ENCODE measurements at places on chromosomes 2 and 18.

DNA sequence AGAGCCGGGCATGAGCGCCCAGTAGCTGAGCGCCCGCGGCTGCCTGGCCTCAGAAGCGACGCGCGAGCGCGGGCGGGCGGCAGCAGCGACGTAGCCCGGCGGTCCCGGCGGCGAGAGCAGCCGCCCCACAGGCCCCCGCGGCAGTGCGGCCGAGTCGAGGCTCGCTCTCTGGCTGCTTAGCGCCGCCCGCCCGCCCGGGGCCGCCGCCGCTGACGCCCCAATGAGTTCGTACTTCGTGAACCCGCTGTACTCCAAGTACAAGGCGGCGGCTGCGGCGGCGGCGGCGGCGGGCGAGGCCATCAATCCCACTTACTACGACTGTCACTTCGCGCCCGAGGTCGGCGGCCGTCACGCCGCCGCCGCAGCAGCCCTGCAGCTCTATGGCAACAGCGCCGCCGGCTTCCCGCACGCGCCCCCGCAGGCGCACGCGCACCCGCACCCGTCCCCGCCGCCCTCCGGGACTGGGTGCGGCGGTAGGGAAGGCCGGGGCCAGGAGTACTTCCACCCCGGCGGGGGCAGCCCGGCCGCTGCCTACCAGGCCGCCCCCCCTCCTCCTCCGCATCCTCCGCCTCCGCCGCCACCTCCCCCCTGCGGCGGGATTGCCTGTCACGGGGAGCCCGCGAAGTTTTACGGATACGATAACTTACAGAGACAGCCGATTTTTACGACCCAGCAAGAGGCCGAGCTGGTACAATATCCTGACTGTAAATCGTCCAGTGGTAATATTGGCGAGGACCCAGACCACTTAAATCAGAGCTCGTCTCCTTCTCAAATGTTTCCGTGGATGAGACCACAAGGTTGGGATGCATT, 847 bp downstream of the HOXD8 start:
- no peak for DNase-seq

DNA sequence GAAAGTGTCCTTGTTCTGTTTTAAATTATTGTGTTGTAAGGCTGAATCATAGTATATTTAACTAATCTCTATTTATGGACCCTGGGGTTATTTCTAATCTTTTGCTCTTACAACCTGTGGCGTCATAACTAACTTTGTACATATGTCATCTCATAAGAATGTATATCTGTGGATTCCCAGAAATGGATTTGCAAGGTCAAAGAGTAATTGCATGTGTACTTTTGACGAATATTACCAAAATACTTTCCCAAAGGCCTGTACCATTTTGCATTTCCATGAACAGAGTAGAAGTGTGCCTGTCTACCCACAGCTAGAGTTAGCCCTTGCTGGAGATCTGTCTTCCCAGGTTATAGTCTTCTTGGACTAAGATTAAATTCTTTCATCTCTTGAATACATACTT, 42.8 kb downstream of the SEMA4F start:
- DNase-seq: no peak

DNA sequence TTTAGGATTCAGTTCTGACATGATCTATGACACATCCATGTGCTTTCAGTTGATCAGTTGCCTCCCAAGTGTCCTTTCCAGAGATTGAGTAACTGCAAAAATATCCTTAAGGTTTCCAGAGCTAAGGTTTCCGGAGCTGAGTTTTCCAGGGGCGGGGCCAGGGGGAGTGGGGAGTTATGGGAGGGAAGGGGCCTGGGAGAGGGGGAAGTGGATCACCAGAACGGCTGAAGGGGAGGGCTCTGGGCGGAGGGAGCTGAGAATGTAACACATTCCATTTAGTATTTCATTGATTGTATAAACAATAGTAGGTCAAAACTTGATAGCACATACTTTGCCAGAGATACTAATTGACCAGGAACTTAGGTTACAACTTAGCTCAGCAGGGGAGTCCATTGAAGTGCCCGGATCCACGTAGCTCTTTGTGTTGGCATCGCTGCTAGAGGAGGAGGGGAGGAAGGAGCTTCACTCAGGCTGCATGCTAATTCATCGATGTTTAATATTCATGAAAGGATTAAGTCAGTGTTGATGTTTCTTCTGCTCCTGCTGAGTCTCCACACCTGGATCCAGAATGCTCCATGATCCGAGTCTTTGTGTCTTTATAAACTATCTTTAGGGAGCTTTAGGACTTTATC, 289.8 kb downstream of the ALPK2 start:
- no peak for DNase-seq

- no peak for DNase-seq
These were observed 16.4 kb downstream of the CEP76 start for GRCh38 chr18:12686100-12686499.

DNA sequence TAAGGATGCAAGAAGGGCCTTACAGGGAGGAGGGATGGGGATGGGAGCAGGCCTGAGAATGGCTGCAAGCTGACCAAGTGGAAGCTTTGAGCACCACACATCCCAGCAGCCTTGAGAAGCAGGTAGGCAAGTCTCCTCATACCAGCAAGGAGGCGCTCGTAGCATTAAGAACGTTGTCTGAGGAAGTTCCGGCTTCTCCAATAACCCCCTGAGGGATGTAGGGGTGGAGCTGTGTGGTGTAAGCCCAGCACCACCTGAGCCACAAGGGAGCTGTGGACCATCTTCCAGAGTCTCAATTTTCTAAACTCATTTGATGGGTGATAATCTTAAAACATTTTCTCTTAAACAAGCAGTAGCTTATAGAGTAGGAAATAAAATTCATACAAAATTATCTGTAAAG, 50.6 kb downstream of the ST3GAL5 start:
- no peak for DNase-seq
